Heart left ventricle (tissue), 16 donors: ENCODE measurements at places on chromosomes 1 and 21.

DNA sequence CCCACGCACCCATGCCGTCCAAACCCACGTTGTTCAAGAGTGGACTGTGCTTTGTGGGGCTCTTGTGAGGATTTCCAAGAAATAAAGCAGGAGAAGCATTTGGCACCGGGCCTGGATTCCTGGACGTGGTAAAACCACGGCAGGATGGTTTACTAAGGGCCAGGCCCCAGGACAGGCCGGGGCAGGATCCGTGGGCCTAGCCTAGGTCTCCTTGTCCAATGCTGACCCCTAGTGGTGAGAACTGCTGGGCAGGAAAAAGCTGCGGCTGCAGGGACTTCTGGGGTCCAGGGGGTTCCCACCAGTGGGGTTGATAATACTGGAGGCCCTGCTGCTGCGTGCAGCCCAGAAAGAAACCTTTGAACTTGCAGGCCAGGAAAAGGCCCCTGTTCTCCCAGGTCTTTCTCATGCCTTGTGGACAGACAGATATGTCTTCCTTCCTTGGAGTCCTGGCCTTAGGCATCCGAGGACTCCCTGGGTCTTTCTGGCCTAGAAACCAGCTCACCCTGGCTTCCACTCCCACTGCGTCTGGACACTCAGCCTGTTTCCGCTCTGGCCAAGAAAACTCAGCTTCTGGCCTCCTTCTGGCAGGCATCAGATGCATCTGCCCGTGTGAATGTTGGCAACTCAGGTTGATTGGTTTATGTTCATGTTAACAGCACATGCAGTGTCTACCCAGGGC, 106.9 kb upstream of the TMEM51 start:
- peak; percentile 75 for DNase-seq
- no peaks in the 10 kb centered on the region for H3K36me3 ChIP-seq
- no peaks in the 10 kb centered on the region for H3K27me3 ChIP-seq
- no peak overlapping the region for H3K4me3 ChIP-seq

DNA sequence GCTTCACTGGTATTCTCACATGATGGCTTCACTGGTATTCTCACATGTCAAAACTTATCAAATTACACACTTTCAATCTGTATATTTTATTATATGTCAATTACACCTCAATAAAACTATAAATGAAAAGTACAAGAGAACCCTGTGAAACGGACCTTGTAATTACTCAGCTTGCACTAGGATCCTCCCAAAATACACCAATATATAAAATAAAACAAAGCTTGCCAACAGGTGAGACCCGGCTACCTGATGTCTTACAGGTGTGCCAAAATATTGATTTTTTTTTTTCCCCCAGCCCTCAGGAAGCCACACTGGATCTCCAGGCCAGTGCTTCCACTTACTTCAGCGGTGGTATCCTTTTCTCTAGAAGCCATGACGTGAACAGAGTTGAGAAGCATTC, 22.9 kb downstream of the PIK3C2B start:
- no peak overlapping the region for H3K27ac ChIP-seq
- DNase-seq = no peak
- H3K36me3 ChIP-seq = no peaks in the 10 kb centered on the region
- H3K27me3 ChIP-seq = no peaks in the 10 kb centered on the region

DNA sequence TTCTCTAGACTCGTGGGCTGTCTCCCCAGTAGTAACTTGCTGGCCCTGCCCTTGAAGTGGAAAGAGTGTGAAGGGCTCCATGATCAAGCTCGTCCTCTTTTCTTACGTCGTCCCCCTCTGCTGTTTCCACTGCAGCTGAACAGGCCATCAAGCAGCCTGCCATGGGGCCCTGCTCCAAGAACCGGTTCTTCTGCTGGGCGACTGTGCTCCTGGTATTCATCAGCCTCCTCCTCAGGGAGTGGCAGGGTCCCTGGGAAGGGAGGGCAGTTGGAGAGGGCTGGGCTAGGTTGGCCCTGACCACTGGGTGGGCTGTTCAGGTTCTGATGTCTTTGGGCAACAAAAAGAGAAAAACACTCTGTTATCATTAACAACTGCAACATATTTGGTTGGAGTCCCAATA, 151.5 kb downstream of the FCRL5 start:
- no peaks in the 10 kb centered on the region for H3K36me3 ChIP-seq
- H3K4me3 ChIP-seq = no peak overlapping the region
- no peak overlapping the region for H3K27ac ChIP-seq
- DNase-seq = no peak
- peaks cover 18% of the 10 kb centered on the region for H3K27me3 ChIP-seq

DNA sequence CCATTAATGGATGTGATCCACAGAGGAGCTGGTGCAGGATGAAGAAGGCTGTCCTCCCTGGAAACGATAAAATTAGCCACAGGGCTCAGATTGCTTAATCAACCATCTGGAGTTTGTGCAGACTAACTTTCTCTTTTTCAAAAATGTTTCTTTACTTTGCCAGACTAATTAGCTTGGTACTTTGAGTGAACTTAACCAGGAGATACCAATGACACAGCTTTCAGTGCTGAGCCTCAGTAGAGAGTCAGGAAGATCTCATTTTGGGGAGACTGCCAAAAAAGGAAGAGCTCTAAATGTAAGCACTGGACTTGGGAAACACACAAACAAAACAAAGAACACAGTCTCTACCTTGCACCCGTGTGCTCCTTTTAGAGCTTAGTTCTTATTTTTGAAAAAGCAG, 248.1 kb upstream of the DEPDC1 start:
- DNase-seq = no peak
- H3K4me3 ChIP-seq = no peak overlapping the region
- H3K36me3 ChIP-seq = no peaks in the 10 kb centered on the region
- no peaks in the 10 kb centered on the region for H3K27me3 ChIP-seq
- no peaks in the 10 kb centered on the region for H3K4me1 ChIP-seq

- DNase-seq = no peak
- H3K4me1 ChIP-seq = peaks cover 19% of the 10 kb centered on the region
- no peaks in the 10 kb centered on the region for H3K27me3 ChIP-seq
- H3K4me3 ChIP-seq = no peak overlapping the region
- no peak overlapping the region for H3K27ac ChIP-seq
These were observed 22.4 kb downstream of the NADK start for GRCh38 chr1:1755852-1756251.

DNA sequence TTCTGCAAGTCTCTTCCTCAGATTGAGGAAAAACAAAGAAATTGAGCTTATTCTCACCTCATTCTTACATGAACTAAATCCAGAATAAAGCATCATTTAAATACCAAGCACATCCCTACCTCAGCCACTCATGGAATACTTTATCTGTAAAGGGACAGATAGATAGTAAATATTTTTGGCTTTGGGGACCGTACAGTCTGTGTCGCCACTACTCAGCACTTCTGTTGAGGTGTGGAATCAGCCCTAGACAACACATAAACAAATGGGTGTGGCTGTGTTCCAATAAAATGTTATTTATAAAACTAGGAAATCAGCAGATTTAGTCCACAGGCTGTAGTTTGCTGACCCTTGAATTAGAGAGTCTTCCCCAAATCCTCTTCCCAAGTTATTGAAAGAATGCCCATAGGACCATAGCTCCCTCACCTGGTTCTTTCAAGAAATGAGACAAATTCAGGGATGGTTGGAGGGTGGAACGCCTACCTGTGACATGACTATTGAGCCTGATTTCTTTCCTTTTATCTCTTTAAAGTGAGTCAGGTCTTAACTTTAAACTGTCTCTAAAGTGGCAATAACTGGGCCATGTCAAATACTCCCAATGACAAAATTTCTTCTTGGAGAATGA, 878.5 kb downstream of the USP25 start:
- no peaks in the 10 kb centered on the region for H3K27me3 ChIP-seq
- H3K36me3 ChIP-seq = peaks cover 37% of the 10 kb centered on the region
- no peak for DNase-seq
- H3K27ac ChIP-seq = no peak overlapping the region
- H3K4me3 ChIP-seq = no peak overlapping the region

DNA sequence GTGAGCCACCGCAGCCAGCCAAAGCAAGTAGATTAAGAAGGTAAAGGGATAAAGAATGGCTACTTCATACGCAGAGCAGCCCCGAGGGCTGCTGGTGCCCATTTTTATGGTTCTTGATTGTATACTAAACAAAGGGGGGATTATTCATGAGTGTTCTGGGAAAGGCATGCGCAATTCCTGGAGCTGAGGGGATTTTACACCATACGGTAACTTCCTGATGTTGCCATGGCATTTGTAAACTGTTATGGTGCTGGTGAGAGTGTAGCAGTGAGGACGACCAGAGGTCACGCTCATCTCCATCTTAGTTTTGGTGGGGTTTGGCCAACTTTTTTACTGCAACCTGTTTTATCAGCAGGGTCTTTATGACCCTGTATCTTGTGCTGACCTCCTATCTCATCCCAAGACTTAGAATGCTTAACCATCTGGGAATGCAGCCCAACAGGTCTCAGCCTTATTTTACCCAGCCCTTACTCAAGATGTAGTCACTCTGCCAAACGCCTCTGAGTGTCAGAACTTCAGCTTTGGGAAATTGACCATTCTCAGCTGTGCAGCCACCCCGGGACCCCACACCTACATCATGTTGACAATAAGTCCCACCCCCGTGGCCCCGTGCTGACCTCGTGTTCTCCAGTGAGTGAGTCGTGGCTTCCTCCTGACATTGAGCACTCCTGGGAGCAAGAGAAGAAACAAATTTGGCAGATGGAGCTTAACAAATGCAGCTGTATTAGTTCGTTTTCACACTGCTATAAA, 149.4 kb upstream of the COL6A1 start:
- no peaks in the 10 kb centered on the region for H3K36me3 ChIP-seq
- H3K4me3 ChIP-seq = no peak overlapping the region
- H3K4me1 ChIP-seq = no peaks in the 10 kb centered on the region
- H3K27me3 ChIP-seq = no peaks in the 10 kb centered on the region
- H3K27ac ChIP-seq = no peak overlapping the region

DNA sequence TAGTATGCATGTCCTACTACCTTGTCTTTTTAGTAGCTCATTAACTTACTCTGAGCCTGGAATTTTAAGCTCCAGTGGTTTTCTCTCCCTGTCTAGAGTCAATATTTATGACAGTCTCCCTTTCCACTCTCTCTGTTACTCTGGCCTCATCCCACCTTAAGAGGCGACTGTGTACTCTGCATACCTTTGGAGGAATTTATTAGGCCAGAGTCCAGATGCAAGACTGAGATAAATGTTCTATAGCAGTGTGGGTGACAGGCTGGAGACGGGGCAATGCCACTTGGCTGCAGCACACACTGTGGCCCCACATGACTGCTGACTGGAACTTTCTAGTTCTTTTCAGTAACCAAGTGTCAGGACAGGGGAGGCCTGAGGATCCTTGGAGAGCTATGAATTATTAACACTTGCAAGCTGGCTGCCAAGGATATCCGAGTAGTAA, 4.1 kb upstream of the PDZK1 start:
- no peak overlapping the region for H3K27ac ChIP-seq
- no peaks in the 10 kb centered on the region for H3K36me3 ChIP-seq
- no peak overlapping the region for H3K4me3 ChIP-seq
- H3K27me3 ChIP-seq = no peaks in the 10 kb centered on the region

DNA sequence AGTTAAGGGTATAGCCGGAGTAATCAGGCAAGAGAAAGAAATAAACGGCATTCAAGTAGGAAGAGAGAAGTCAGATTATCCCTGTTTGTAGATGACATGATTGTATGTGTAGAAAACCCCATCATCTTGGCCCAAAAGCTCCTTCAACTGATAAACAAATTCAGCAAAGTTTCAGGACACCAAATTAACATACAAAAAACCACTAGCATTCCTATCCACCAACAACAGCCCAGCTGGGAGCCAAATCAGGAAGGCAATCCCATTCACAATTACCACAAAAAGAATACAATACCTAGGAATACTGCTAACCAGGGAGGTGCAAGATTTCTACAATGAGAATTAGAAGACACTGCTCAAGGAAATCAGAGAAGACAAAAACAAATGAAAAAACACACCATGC, 45.3 kb downstream of the MAST2 start:
- H3K27me3 ChIP-seq = no peaks in the 10 kb centered on the region
- no peak for DNase-seq
- no peaks in the 10 kb centered on the region for H3K36me3 ChIP-seq

DNA sequence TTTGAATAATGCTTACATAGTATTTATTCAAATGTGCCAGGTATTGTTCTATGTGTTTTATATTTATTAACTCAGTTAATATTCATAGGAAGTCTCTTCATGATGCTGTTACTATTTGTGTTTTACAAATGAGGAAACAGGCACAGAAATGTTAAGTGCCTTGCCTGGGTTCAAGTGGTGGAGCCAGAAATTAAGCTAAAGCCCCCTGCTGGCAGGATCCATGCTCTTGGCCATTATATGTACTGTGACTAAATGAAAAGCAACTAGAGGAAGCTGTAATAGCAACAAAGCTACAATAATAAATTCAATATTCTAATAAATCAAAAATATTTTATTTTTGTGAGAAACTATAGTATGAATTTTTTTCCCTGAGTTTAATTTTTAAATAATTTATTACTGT, 30.0 kb downstream of the IARS2 start:
- H3K4me1 ChIP-seq = no peaks in the 10 kb centered on the region
- H3K4me3 ChIP-seq = no peak overlapping the region
- H3K36me3 ChIP-seq = peaks cover 36% of the 10 kb centered on the region
- no peak for DNase-seq

- DNase-seq = peak; percentile 69
- peak overlapping the region; percentile 63 for H3K27ac ChIP-seq
- H3K4me1 ChIP-seq = peaks cover 100% of the 10 kb centered on the region
- no peak overlapping the region for H3K4me3 ChIP-seq
These were observed 7.4 kb downstream of the MEF2D start for GRCh38 chr1:156493154-156493631.

DNA sequence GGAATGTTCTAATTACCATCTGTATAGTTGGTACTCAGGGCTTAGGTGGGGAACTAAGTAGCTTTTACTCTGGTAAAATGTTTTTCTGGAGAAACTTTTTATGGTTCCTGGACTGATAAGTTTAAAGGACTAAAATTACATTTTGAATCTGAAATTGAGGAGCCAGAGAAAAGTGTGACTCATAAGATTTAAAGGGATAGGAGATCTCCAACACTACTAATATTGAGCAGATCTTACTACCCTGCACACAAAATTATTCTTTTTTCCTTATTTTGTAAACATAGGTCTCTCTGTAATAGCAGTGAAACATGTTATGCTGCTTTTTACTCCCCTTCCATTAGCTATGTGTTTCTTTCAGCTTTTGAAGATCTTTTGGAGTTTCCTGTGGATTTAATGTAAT, 32.5 kb downstream of the MTF2 start:
- no peaks in the 10 kb centered on the region for H3K27me3 ChIP-seq
- H3K4me3 ChIP-seq = no peak overlapping the region
- H3K36me3 ChIP-seq = peaks cover 7% of the 10 kb centered on the region

- no peak overlapping the region for H3K27ac ChIP-seq
- DNase-seq = no peak
- no peak overlapping the region for H3K4me3 ChIP-seq
- H3K27me3 ChIP-seq = no peaks in the 10 kb centered on the region
These were observed 50.9 kb downstream of the PTPN14 start for GRCh38 chr1:214500340-214501055.

GRCh38 chr21:15837645-15838044, 107.9 kb downstream of the USP25 start:
- H3K27ac ChIP-seq = peak overlapping the region; percentile 60
- peaks cover 60% of the 10 kb centered on the region for H3K36me3 ChIP-seq
- H3K4me3 ChIP-seq = no peak overlapping the region
- H3K4me1 ChIP-seq = peaks cover 14% of the 10 kb centered on the region
- no peaks in the 10 kb centered on the region for H3K27me3 ChIP-seq

- no peak overlapping the region for H3K27ac ChIP-seq
- no peaks in the 10 kb centered on the region for H3K4me1 ChIP-seq
- H3K4me3 ChIP-seq = no peak overlapping the region
- peaks cover 87% of the 10 kb centered on the region for H3K36me3 ChIP-seq
- H3K27me3 ChIP-seq = no peaks in the 10 kb centered on the region
These were observed 18.1 kb downstream of the ZDHHC18 start for GRCh38 chr1:26844424-26845196.
